ENCODE measurements at places on chromosomes 2 and 18. TPM values are rescaled to one million over a fixed set of nuclear protein-coding genes. Genes with fewer than 3 reads are reported as not detected.
A peak's percentile ranks its signal among the peaks of the same experiment; 100 is the strongest.

GRCh38 chr2:135703300-135703699, 38.4 kb upstream of the UBXN4 start:
- no peak for DNase-seq

DNA sequence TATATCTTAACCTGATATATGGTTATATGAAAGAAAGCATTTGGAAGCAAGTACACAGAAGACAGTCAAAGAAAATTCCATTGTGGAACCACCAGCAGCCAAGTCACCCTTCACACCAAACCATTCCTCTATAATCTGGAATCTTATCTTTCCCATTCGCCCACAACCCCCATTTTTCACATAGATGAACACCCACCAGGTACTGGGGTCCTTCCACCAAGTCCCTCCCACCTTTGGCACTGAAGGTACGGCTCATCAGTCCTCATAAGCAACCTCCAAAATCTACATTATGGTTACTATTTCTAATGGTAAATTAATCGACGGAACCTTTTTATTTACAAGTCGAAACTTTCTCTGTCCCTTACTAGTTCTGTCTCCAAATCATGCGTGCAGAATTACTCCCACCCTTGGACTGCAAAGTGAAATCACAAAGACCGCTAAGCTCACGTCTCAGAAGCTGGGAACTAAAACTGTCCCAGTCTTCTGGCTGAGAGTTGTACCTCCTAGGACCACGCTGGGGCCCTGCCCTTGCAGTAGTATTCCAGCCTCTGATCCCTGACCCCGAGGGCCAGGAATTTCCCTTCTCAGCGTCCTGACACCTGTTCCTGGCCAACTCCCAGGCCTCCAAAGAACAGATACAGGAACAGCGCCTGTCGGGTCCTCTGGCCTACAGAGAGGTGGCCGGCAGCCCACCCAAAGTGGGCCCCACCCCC, 702 bp downstream of the OLA1 start:
- DNase-seq = no peak

- peak; percentile 32 for DNase-seq
Observed at GRCh38 chr2:233442028-233442310, 87.7 kb downstream of the DGKD start.

- peak; percentile 71 for DNase-seq
Observed at GRCh38 chr2:86622519-86623042, 1.1 kb downstream of the RNF103 start.

- no peak for DNase-seq
Observed at GRCh38 chr2:151326554-151326953, 30.8 kb upstream of the TNFAIP6 start.

DNA sequence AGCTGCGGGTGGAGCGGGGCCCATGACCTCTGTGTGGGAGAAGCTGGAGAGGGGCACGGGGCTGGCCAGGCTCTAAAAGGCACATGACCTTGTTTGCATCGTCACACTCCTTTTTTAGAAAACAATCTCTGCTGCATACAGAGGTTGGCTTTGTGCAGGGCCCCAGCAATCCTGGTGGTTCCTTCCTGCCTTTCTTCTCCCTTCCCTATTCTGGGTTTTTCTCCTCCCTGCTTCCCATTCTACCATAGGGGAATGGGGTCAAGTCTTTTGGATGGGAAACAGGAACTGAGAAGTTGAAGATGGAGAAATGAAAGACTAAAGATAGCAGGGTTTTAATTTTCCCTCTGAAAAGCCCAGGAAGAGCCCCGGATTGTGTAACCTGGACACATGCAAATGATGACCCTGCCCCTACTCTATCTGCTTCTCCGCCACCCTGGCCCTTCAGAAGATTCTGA, 53.9 kb downstream of the ASAP2 start:
- DNase-seq = no peak

- no peak for DNase-seq
Observed at GRCh38 chr2:85596026-85596333, 435 bp downstream of the RNF181 start.

GRCh38 chr2:235191978-235192377, 240.2 kb downstream of the SH3BP4 start:
- DNase-seq = peak; percentile 32

DNA sequence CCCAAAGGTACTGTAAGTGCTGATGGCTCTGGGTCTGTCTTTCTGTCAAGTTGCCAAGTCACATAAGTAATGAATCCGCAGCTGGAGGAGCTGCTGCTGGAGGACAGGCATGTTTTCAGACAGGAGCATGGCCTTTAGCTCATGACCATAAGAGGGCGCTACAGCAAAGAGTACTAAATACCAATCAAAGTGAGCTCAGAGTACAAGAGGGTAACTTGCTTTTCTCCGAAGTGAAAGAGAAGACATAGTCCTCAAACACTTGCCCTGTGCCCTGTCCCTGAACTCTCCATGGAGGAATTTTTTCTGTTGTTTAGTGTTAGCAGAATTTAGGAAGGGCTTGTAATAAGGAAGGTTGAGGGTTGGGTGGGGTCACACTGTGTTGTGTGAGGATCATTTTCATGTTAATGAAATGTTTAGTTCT, 58.0 kb upstream of the EML6 start:
- peak; percentile 90 for DNase-seq

Gene CYP27A1
- total RNA-seq = 54.9 TPM

Gene GLB1L
- 13.1 TPM for total RNA-seq

Gene MPHOSPH10
- total RNA-seq = 30.1 TPM

Gene KCNG3
- total RNA-seq = 1.9 TPM

Gene LYG1
- 0.55 TPM for total RNA-seq

Gene CMPK2
- total RNA-seq = 0.81 TPM

Gene RUFY4
- not detected for total RNA-seq

Measured in endodermal cell (in vitro differentiated cells).